ENCODE measurements at places on chromosomes 5 and 9.
A peak's percentile ranks its signal among the peaks of the same experiment; 100 is the strongest.

DNA sequence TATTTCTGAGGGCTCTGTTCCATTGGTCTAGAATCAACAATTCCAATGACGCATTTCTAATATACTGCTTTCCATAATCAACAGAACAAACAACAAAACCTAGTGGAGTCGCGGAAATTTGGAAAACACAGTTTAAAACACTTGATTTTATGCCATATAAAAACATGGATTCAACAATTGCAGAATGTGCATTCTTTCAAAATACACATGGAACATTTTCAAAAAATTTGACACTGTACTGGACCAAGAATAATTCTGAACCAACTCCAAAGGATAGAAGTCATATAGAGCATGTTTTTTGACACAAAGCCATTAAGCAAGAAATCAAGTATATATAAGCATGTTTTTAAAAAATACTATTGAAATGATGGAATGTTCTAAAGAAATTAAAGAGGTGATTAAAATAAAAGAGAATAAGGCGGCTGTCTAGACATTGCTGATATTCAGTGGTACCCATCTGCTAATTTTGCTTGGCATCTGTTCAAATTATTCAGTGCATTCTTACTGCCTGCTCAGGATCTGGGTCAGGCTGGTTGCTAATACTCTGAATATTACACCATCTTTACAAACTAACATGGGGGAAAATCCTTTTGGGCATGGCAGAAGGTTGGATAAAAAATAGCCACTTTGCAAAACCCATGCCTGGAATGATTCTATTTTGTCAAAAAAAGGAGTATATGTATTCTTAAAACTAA lies 221.3 kb downstream of the NPR3 start:
- DNase-seq = no peak

DNA sequence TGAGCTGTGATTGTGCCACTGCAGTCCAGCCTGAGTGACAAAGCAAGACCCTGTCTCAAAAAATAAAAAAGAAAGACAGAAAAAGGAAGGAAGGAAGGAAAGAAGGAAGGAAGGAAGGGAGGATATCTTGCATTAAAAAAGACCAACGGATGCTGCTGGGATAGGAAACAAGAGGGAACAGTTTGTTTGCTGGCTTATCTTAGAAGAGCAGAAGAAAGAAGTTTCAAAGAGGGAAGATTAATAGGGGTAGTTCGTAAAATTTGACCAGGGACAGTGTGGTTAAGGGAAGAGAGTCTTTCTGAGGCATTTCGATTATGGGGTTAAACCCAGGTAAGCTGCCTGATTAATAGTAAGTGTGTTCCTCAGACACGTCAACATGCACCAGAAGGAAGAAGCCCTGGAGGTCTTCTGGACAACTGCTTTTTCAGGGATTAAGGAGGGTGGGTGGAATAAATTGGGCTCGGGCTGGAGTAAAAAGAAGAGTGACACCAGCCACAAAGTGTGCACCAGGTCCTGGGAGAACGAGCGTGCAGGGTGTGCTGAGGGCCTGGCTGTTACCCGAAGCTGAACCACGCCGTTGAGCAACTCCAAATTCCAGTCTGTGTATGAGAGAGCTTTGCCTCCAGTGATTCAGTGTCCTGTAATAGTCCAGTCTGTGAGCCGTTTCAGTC lies 24.8 kb downstream of the FYB1 start:
- DNase-seq = no peak

DNA sequence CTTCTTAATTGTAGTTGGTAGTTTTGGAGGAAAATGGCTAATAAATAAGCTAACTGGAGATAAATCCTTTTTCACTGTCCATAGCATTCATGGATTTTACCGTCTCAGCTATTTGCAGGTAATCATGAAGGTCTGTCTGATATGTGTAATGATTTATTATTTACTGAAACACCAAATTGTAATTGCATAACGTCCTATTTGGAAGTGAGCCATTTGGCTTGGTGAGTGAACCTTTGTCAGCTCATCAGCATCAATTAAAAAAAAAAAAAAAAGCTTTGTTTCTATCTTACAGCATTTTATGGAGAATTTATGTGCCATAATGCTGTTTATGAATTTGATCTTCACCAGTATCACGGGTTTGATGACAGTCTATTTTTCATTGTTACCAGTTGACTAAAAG lies 20.2 kb downstream of the RECK start:
- no peak for DNase-seq

- no peak for DNase-seq
These were observed 65.8 kb upstream of the CHD1 start for GRCh38 chr5:98994611-98995010.

GRCh38 chr5:94691949-94692348 lies 73.5 kb downstream of the SLF1 start:
- no peak for DNase-seq

DNA sequence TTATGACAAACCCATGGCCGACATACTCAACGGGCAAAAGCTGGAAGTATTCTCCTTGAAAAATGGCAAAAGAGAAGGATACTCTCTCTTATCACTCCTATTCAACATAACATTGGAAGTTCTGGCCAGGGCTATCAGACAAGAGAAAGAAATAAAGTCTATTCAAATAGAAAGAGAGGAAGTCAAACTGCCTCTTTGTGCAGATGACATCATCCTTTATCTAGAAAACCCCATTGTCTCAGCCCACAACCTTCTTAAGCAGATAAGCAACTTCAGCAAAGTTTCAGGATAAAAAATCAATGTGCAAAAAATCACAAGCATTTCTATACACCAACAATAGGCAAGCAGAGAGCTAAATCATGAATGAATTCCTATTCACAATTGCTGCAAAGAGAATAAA lies 1799.9 kb upstream of the ACO1 start:
- DNase-seq = no peak

DNA sequence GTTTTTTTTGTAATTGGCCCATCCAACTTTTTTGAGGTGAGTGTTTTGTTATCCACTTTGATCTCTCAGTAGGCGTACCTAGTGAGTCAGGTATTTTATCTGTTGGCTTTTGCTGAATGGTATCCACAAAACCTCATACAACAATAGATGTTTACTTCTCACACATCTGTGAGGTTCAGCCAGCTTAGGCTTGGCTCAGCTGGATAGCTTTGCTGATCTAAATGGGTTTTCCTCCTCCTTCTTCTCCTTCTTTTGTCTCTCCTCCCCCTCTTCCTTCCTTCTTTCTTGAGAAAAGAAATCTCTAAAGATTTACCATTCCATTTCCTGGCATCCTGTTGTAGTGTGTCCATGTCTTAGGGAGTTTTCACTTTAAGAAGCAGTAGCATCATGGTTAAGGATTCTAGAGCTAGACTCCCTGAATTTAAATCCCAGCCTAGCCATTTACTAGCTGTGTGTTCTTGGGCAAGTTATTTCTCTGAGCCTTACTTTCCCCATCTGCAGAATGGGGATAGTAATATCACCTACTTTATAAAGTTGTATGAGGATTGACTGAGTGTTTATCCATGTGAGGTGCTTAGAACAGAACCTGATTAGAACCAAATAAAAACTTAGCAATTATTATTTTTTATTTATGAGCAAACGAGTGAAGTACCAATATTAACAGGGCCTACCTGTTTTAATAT lies 126.3 kb downstream of the ARHGAP26 start:
- DNase-seq = no peak

DNA sequence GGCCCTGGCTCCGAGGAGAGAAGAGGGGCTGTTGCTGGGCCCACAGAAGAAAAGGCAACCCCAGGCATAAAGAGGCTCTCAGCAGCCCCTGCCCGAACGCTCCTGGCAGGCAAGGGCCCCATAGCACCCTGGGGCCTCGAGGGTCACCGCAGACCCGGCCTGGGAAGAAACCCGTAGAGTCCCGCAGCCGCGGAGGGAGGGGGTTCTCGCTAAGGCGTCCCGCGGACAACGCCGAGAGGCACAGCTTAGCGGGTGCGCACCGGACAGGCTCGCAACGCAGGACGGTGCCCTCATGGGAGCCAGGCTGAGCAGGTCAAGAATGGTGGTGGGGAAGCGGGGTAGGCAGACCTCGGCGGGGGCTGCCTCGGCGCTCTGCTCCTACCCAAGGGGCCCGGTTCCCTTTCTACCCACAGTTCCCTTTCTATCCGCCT lies 6.7 kb downstream of the PITX1 start:
- no peak for DNase-seq

DNA sequence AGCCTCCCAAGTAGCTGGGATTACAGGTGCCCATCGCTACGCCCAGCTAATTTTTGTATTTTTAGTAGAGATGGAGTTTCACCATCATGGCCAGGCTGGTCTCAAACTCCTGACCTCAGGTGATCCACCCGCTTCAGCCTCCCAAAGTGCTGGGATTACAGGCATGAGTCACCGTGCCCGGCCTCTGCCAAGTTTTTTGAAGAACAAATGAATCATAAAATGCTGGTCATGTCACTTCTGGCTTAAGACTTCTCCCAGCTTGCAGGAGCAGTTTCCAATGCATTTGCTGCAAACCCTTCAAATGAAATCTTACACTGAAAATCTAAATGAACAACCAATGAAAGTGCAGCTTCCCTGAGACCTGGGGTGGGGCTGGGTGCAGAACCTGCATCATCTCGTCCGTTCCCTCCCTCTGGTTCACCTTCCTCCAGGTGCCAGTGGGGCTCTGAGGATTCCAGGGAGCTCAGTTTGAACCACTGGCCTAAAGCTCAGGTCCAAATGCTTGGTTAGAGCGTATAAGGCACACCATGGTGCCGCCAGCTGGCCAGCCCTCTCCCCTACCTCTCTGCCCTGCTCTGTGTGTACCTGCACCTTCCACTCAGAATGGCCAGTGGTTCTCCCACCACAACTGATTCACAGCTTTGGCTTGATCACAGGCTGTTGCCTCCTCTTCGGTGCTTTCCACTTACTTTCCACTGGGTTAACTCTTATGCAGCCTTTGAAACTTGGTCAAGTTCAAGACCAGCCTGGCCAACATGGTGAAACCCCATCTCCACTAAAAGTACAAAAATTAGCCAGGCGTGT lies 39.8 kb upstream of the FUBP3 start:
- no peak for DNase-seq

- DNase-seq = no peak
These were observed 125.8 kb upstream of the CNTLN start for GRCh38 chr9:17009071-17009470.

- DNase-seq = no peak
These were observed 164.9 kb downstream of the CD180 start for GRCh38 chr5:67031692-67032091.

GRCh38 chr9:22415941-22416691 lies 30.5 kb upstream of the DMRTA1 start:
- DNase-seq = no peak

GRCh38 chr5:172299916-172300439 lies 16.4 kb upstream of the UBTD2 start:
- no peak for DNase-seq

- no peak for DNase-seq
These were observed 901 bp upstream of the SLC12A7 start for GRCh38 chr5:1112596-1113331.

- no peak for DNase-seq
These were observed 29.6 kb downstream of the KCNIP1 start for GRCh38 chr5:170533383-170533782.

DNA sequence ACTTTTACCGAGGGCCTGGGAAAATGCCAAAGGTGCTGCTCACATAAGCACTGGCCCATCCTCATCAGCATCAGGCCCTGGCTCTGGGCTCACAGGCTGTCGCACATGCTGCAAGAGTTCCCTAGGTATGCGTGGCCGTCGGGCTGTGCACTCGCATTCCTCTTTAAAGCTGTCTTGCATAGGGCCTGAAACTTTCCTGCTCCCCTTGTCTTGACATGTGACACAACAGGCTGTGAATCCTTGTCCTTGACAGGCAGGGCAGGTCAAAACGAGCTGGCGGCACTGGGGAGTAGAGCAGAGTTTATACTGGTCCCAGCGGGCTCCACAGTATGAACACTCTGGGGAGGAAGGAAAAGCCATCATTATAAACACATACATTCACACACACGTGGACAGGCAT lies 30.7 kb downstream of the TSTD2 start:
- no peak for DNase-seq

DNA sequence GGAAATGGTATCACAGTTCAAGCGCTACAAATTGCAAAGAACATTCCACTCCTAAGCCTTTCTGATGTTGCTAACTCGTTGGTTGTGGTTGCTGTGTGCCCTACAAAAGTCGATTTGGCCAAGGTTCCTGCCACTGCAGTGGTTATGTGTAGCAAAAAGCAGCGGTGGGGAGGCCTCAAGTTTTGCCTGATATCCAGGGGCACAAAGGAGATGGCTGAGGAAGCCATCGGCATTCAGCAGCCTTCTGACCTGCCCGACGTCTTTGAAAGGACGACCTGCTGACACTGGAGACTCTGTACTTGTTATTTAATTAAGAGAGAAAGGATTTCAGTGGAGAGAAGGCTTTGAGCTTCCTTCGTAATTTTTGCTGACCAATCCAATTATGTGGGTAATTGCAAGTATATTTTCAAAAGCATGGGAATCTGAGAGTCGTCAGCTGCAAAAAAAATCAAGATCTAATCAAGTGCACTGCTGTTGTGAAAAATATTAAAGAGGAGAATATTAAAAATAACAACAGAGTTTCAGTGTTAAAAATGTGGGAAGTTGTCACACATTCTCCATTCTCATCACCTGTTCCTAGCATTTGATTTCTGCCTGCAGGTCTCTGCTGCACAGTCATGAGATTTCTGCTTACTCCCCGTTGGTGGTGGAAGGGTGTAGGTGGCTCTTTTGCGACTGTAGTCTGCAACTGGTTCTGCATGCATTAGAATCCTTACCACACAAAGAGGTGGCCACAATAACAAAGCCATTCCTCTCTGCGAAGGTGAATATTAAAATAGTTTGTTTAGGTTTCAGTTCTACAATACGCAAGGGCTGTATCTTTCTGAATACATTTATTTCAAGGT lies 319.2 kb downstream of the IRX2 start:
- DNase-seq = no peak

- DNase-seq = no peak
These were observed 194.4 kb downstream of the DEPDC1B start for GRCh38 chr5:60505373-60506171.

GRCh38 chr5:102153003-102153759 lies 142.9 kb downstream of the SLCO4C1 start:
- DNase-seq = no peak

- no peak for DNase-seq
These were observed 1.9 kb upstream of the GRIN1 start for GRCh38 chr9:137136881-137137607.

- DNase-seq = no peak
These were observed 63.1 kb upstream of the MAMDC2 start for GRCh38 chr9:69980591-69980990.

- peak; percentile 99 for DNase-seq
These were observed at the start of gene NELFB for GRCh38 chr9:137254624-137255447. NELFB (plus strand) TSS chr9:137255327.

DNA sequence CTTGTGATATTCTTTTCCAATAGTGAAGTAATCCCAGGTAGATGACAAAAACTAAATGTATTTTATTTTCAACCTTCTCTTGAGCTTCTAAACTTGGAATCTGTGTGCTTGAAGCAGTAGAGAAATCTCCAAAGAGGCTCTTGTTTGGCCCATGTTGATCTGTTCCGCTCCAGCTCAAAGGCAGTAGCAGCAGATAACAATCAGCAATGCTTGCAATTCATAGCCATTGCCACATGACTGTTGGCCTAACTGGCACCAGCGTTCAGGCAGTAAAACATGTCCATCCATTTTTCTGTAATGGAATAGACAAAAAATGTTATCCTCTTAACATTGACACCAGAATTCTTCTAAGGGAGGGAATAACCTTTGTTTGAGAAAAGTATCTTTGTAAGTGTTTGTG lies 270.7 kb upstream of the MSX2 start:
- DNase-seq = no peak

GRCh38 chr5:6273090-6273735 lies 105.1 kb downstream of the MED10 start:
- no peak for DNase-seq
